Activated T-helper 1 cell treated with anti-CD3 and anti-CD28 coated beads, Interleukin-12 subunit alpha, Interleukin-12 subunit beta, Interleukin-2, Interleukin-4 antibody, amounts not matched to agents 30 ng/mL and 10 ng/mL and 1 ng/mL, durations not matched to agents 14 hours and 24 hours and 36 hours (primary cell): ENCODE measurements at places on chromosomes 5 and 9.

DNA sequence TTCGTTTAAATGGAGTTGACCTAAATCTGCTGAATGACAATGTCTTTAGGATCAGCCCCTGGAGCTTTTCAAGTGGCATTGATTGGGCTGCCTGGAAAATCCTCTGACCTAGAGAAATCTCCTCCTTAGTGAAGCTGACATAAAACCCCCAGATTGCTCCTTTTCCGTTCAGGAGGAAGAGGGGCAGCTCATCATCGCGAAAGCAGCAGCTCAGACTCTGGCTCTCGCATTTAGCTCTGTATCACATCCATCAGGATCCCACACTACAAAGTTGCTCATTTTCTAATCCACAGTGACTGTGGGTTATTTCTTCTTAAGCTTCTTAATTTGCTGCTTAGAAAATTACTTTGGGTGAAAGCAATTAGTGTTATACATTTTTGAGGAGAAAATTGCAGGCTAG is 373.7 kb downstream of the ENC1 start:
- no peak overlapping the region for H3K4me3 ChIP-seq
- H3K27me3 ChIP-seq: peaks cover 4% of the 10 kb centered on the region
- DNase-seq: no peak
- no peaks in the 10 kb centered on the region for H3K4me1 ChIP-seq
- H3K27ac ChIP-seq: no peak overlapping the region
- no peaks in the 10 kb centered on the region for H3K36me3 ChIP-seq

GRCh38 chr5:179558932-179559283 is 8.6 kb downstream of the RUFY1 start:
- H3K27me3 ChIP-seq: no peaks in the 10 kb centered on the region
- peaks cover 12% of the 10 kb centered on the region for H3K4me1 ChIP-seq
- no peak for DNase-seq
- H3K27ac ChIP-seq: peak overlapping the region; percentile 86

GRCh38 chr9:122642226-122642625 is 15.2 kb downstream of the OR1B1 start:
- H3K27ac ChIP-seq: no peak overlapping the region
- H3K27me3 ChIP-seq: peaks cover 3% of the 10 kb centered on the region
- H3K36me3 ChIP-seq: no peaks in the 10 kb centered on the region

- no peak overlapping the region for H3K4me3 ChIP-seq
- no peaks in the 10 kb centered on the region for H3K36me3 ChIP-seq
- H3K4me1 ChIP-seq: no peaks in the 10 kb centered on the region
- H3K27ac ChIP-seq: no peak overlapping the region
- no peak for DNase-seq
Observed at GRCh38 chr5:164504141-164504772, 998.8 kb downstream of the MAT2B start.

- H3K27ac ChIP-seq: no peak overlapping the region
- H3K4me1 ChIP-seq: peaks cover 9% of the 10 kb centered on the region
- H3K27me3 ChIP-seq: peaks cover 5% of the 10 kb centered on the region
- DNase-seq: no peak
Observed at GRCh38 chr5:178093134-178093533, 20.2 kb upstream of the N4BP3 start.

GRCh38 chr5:109196087-109196822 is 213.5 kb downstream of the PJA2 start:
- H3K27ac ChIP-seq: no peak overlapping the region
- H3K27me3 ChIP-seq: peaks cover 2% of the 10 kb centered on the region
- H3K36me3 ChIP-seq: no peaks in the 10 kb centered on the region

DNA sequence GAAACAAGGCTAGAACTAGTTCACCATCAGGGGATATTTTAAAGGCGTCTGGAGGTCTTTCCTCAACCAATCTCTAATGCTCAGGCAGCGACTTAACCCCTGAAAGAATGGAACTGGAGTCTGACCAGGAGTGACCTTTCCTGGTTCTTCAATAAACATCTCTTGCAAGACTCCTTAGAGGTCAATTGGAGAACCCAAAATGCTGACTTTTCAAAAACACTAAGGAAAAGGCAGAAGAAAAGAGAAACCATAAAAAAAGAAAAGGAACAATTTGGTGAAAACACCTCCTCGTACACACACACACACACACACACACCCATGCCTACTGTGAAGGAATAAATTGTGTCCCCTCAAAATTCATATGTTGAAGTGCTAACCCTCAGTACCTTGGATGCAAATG is 12.3 kb downstream of the TIMD4 start:
- no peaks in the 10 kb centered on the region for H3K27me3 ChIP-seq
- peaks cover 38% of the 10 kb centered on the region for H3K4me1 ChIP-seq
- DNase-seq: no peak
- H3K4me3 ChIP-seq: no peak overlapping the region
- peaks cover 36% of the 10 kb centered on the region for H3K36me3 ChIP-seq

DNA sequence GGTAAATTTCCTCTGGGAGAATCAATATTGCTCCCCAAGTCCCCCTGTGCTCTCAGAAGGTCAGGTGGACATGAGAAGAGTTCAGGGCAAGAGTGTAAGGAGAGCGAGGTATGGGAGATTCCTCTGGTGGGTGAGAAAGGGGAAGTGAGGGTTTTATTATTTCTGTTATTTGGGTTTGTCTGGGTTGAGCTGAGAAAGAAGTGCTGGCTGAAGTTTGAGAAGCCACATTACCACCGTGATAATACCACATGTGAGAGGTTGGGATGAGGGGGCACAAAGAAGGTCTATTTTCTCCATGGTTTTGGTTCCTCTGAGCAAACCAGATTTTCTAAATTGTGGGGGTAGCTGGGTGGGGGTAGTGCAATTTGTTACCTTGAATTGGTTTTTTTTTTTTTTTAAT is 350.4 kb downstream of the OSTF1 start:
- H3K4me3 ChIP-seq: no peak overlapping the region
- no peak for DNase-seq
- H3K36me3 ChIP-seq: no peaks in the 10 kb centered on the region
- no peaks in the 10 kb centered on the region for H3K4me1 ChIP-seq
- H3K27ac ChIP-seq: no peak overlapping the region

DNA sequence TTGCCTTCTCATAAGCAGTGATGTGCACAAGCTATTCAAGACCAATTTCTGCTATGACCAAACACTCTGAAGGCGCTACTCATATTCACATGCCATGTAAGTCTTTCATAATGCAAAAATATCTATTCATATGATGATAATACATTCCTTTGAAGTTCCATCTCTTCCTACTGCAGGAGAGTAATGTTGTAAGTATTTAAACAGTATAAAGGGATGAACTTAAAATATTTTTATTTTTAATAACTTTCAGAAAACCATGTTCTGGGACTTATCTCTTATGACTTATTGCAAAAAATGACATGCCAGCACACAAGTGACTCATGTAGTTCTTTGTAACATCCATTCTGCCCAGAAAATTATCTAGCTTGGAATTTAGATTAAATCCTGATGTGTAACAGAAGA is 376.4 kb downstream of the KCTD16 start:
- H3K36me3 ChIP-seq: no peaks in the 10 kb centered on the region
- H3K4me1 ChIP-seq: no peaks in the 10 kb centered on the region
- no peak for DNase-seq
- H3K27ac ChIP-seq: no peak overlapping the region
- H3K27me3 ChIP-seq: no peaks in the 10 kb centered on the region
- H3K4me3 ChIP-seq: no peak overlapping the region

- H3K4me3 ChIP-seq: peak overlapping the region; percentile 67
- peaks cover 2% of the 10 kb centered on the region for H3K36me3 ChIP-seq
- H3K27me3 ChIP-seq: no peaks in the 10 kb centered on the region
- no peak for DNase-seq
- H3K4me1 ChIP-seq: peaks cover 94% of the 10 kb centered on the region
Observed at GRCh38 chr5:39208471-39208870, 10.9 kb downstream of the FYB1 start.

DNA sequence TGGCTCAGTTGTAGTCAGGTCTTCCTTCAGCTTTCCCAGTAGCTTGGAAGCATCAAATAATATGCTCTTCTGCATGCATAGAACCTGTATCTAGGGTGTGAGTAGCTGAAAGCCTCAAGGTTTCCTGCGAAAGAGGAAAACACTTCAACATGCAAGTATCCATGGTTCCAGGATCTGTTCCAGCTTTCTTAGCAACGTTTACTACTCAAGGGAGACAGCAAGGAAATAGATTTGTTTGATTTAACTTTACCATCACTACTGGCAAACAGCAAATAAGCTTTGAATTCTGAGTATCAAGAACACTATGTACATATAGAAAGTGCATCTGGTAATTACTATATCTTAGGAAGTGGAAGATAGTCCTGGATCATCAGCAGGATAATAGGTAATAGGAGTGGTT is 341.0 kb downstream of the PRR16 start:
- H3K4me3 ChIP-seq: no peak overlapping the region
- H3K27me3 ChIP-seq: no peaks in the 10 kb centered on the region
- no peak overlapping the region for H3K27ac ChIP-seq

- H3K27ac ChIP-seq: no peak overlapping the region
- peaks cover 1% of the 10 kb centered on the region for H3K27me3 ChIP-seq
- no peaks in the 10 kb centered on the region for H3K4me1 ChIP-seq
- no peak for DNase-seq
- H3K36me3 ChIP-seq: no peaks in the 10 kb centered on the region
Observed at GRCh38 chr5:151592855-151593408, 1.8 kb upstream of the FAT2 start.

DNA sequence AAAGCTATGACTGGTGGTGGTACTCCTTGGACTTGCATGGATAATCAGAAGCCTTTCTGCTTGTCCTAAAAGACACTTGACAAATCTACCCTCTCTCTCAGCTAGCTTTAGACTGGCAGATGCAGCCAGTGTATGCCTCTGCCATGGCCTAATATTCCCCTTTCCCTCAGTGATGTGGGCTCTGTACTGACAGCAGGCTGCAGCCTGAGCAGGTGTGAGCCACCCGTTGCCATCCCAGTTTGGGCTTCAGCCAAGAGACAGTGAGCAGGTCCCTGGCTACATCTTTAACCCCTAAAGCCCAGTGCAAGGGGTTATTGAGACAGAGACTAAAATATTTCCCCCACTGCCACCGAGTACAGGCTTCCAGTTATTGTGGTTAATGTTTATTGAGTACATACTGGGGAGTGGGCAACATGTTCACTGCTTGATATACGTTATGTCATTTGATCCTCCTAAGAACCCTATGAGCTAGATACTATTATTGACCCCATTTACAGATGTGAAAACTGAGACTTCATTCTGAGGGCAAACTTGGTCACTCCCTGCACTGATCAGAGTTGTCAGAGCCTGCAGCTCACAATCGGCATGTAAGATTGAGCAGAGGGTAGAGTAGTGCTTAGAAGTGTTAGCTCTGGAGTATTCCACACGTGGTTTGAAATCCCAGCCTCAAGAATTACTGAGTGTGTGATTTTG is 254.2 kb downstream of the ARHGAP26 start:
- peaks cover 63% of the 10 kb centered on the region for H3K4me1 ChIP-seq
- H3K27me3 ChIP-seq: peaks cover 4% of the 10 kb centered on the region
- H3K4me3 ChIP-seq: no peak overlapping the region
- peaks cover 19% of the 10 kb centered on the region for H3K36me3 ChIP-seq
- H3K27ac ChIP-seq: no peak overlapping the region

DNA sequence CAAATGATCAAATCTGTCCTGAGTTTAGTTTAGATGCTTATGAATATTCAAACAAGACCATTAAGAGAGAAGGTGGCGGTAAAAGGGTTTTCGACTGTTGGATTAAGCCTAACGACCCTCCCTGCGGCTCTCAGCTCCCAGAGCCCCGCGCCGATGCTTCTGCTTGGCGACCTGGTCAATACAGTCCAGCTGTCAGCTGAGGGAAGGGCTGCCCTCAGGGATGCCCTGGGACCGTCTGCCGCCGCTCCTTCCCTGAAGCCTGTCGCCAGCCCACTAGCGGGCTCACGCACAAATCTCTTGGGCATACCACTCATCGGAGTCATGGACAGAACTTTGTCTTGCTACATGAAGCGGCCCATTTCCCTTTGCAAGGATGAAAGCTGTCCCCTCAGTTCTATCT is 136.6 kb upstream of the RAPGEF1 start:
- DNase-seq: no peak
- no peaks in the 10 kb centered on the region for H3K36me3 ChIP-seq

DNA sequence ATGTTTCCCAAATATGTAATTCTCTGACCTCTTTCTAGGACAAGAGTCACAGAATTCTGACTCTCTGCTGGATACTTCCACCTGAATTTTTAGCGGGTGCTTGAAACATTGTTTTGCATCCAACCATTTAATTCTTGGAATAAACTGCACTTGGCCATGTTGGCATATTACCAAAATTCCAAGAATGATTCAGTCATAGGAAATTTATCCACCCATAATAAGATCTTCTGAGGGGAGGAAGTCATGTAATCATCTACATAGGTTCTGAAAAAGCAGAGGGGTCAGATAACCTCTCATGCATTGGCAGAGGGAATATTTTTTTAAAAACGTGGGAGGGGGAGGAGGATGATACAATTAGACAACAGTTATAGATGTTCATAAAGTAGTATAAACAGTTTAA is 156.9 kb downstream of the PAM start:
- H3K4me1 ChIP-seq: peaks cover 11% of the 10 kb centered on the region
- no peak overlapping the region for H3K4me3 ChIP-seq
- no peak overlapping the region for H3K27ac ChIP-seq

DNA sequence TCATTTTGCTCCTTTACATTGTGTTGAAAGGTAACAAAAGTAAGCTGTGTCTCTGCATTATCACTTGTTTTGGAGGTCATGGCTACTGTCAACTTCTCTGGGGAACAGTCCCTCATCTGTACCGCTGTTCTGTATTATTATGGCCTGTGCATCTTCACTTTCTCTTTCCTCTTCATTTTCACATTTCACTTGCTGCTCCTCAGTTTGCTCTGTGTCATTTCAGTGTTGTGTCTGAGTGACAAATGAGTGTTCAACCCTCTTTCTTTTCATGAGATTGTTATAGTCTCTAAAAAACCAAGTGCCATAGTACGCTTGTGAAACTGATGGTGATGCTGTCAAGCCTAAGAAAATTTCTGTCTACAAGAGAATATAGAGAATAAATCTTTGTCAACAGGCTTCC is 122.0 kb upstream of the FER start:
- no peak for DNase-seq
- no peak overlapping the region for H3K27ac ChIP-seq
- H3K4me1 ChIP-seq: no peaks in the 10 kb centered on the region

- peaks cover 2% of the 10 kb centered on the region for H3K36me3 ChIP-seq
- no peak overlapping the region for H3K4me3 ChIP-seq
- peaks cover 40% of the 10 kb centered on the region for H3K4me1 ChIP-seq
Observed at GRCh38 chr5:66807743-66808142, 211.6 kb downstream of the MAST4 start.
